Stimulated activated CD8-positive, alpha-beta memory T cell treated with anti-CD3 and anti-CD28 coated beads, Interleukin-4, amount 100 ng/mL, for 1 hour (primary cell): ENCODE measurements at places on chromosomes 16 and 17.

DNA sequence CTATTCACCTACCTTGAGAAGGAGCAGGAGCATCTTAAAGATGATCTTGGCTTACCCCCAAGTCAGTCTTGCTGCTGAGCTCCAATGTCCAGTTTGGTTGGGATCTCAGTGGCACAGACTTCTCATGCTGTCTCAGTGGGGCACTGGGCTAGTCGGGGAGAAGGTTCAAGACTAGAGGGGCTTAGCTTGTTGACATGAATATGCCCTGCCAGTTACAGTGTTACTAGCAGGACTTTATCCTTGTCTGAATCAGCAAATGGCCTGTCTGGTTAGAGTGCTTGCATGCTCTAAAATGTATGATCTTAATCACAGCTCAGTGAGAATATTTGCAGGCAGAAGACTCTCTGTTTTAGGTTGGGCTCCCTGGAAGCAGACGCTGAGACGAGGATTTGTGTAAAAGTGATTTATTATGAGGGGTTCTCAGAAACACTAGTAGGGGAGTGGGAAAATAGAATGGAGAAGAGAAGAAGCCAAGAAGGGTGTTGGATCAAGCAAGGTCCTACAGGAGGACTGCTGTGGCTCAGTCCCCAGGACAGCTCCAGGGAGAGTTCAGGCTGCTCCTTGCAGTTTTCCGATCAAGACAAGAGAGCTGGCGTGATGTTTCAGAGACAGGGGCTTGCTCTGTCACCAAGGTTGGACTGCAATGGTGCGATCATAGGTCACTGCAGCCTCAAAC, 150.4 kb upstream of the HS3ST2 start:
- DNase-seq = no peak

DNA sequence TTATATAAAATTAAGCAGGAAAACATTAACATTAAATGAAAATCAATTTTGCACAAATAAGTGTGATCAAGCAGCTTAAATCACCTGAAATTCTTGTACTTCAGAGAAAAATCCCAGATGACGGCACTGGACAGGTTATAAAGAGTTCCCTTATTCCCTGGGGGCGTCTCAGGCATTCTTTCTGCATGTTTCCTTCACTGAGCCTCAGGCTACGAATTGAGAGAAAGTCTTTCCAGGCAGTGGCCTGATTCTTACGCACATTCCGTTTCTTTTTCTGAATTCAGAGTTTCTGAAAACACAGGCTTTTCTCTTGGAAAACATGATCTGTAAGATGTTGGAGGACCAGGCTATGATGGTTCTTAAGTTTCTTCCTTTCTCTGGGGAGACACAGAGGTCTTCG, 22.1 kb upstream of the PITPNM3 start:
- no peak for DNase-seq

DNA sequence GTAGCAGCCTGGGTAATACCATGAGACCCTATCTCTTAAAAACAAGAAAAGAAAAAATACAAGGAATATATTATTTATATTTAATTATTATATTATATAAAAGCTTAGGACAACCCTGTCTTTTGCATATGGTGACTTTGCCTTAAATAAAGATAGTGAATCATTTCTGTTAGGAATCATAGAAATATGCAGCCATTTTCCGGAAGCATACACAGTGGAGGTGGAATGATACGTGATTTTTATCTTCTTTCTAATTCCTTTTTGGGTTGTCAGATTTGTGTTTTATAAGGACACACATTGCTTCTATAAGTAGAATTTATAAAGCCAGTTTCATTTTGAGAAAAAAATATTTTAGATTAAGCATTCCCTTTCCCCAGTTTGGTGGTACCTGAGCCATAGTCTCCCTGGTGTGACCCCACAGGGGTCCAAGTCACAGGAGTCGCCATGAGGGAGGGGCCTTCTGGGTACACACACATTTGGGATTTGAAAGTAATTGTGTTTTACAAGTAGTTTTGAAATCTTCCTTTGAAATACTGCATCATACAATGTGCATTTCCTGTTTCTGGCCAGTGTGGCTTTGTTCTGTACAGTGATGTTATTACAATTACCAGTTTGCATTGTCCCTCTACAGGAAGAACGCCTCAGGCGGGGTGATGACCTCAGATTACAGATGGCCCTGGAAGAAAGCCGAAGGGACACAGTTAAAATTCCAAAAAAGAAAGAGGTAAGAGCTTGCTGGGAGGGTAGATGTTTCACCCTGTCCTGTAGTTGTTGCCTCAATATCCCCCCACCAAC, 50.9 kb downstream of the B9D1 start:
- DNase-seq = no peak

- no peak for DNase-seq
Measured at GRCh38 chr16:17018585-17018939, 452.2 kb downstream of the XYLT1 start.
